Suprapubic skin (tissue), 4 donors: ENCODE measurements at places on chromosomes 11 and 22.

GRCh38 chr11:6746086-6746618 lies 25.6 kb downstream of the OR2AG2 start:
- no peak for DNase-seq

GRCh38 chr11:18633256-18634139 lies 644 bp downstream of the SPTY2D1 start:
- DNase-seq = no peak

- no peak for DNase-seq
These were observed 21.6 kb downstream of the APOL5 start for GRCh38 chr22:35739076-35739930.

- no peak for DNase-seq
These were observed 47.2 kb downstream of the EIF3M start for GRCh38 chr11:32630844-32631243.

GRCh38 chr11:120551191-120551590 lies 39.6 kb downstream of the GRIK4 start:
- DNase-seq = no peak

- peak; percentile 65 for DNase-seq
These were observed 23.1 kb upstream of the MICAL2 start for GRCh38 chr11:12087075-12088004.

- DNase-seq = no peak
These were observed 41.6 kb upstream of the PRAME start for GRCh38 chr22:22600531-22601261.

GRCh38 chr11:40797981-40798380 lies 661.5 kb downstream of the LRRC4C start:
- DNase-seq = no peak

GRCh38 chr22:34849965-34850364 lies 216.0 kb upstream of the ISX start:
- DNase-seq = no peak

- no peak for DNase-seq
These were observed 29.2 kb downstream of the INCENP start for GRCh38 chr11:62153087-62153395.
